Urinary bladder (tissue), 4 donors: ENCODE measurements at places on chromosomes 3 and 15. TPM values are rescaled to one million over a fixed set of nuclear protein-coding genes. Genes with fewer than 3 reads are reported as not detected.

Gene ACTC1
- polyA plus RNA-seq, result 1,546 TPM

Gene LYZL4
- polyA plus RNA-seq, result not detected

Gene HDC
- 5.4 TPM for polyA plus RNA-seq

Gene SYNPR
- polyA plus RNA-seq, result not detected

Gene CMTM7
- 18.2 TPM for polyA plus RNA-seq

Gene ROPN1B
- 0.16 TPM for polyA plus RNA-seq

Gene STXBP5L
- 3.4 TPM for polyA plus RNA-seq

Gene GNB5
- polyA plus RNA-seq, result 38.8 TPM

Gene ZCWPW2
- 1.9 TPM for polyA plus RNA-seq

Gene SPATA16
- polyA plus RNA-seq, result not detected

Gene CYP1A2
- polyA plus RNA-seq, result not detected

Gene PIGZ
- polyA plus RNA-seq, result 10.8 TPM

Gene GRIP2
- 0.91 TPM for polyA plus RNA-seq

Gene CAND2
- 10.8 TPM for polyA plus RNA-seq

Gene HHLA2
- polyA plus RNA-seq, result not detected

Gene ACKR2
- polyA plus RNA-seq, result 5.7 TPM

Gene SLC51B
- polyA plus RNA-seq, result 0.44 TPM

Gene RASSF1
- polyA plus RNA-seq, result 41.5 TPM

Gene ANKRD34C
- not detected for polyA plus RNA-seq

Gene ARNT2
- 6.3 TPM for polyA plus RNA-seq

Gene ADGRG7
- polyA plus RNA-seq, result not detected

Gene SPESP1
- 5.7 TPM for polyA plus RNA-seq

Gene C2CD4A
- 0.05 TPM for polyA plus RNA-seq

Gene CCDC54
- polyA plus RNA-seq, result not detected

Gene PAQR9
- polyA plus RNA-seq, result 0.03 TPM

Gene EEFSEC
- 18.5 TPM for polyA plus RNA-seq

Gene LCTL
- polyA plus RNA-seq, result not detected

Gene B4GALT4
- 18.8 TPM for polyA plus RNA-seq

Gene C3orf33
- polyA plus RNA-seq, result 4.4 TPM

Gene ARRDC4
- polyA plus RNA-seq, result 30.5 TPM

Gene SSR3
- 68.0 TPM for polyA plus RNA-seq

Gene LINGO1
- 3.7 TPM for polyA plus RNA-seq

Gene KBTBD12
- polyA plus RNA-seq, result 1.1 TPM
